ENCODE measurements at places on chromosomes 4 and X.

GRCh38 chrX:102129473-102129872, 4.0 kb downstream of the TCEAL2 start:
- DNase-seq = no peak

DNA sequence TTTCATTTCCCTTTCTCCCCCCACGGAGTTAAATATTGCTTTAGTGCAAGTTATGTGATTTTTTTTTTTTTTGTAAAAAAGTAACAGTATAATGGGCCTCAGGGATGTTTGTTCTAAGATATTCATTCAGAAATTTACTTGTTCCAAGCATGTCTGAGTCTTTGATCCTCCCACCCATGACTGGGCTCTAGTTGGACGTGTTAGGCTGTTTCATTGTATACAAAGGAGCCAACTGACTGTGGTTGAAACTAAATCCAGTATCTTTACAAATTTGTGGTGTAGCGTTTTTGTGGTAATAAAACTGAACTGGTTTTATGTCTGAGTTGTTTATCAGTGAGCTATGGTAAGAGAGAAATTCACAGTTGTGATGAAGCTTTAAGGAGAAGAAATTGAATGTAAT, 74.1 kb downstream of the DOCK11 start:
- no peak for DNase-seq

GRCh38 chr4:109801895-109802319, at the start of gene CFI:
TSS of gene CFI (minus strand) at chr4:109801999. CDS start at chr4:109801971, 28 bp downstream.
- DNase-seq = no peak

GRCh38 chr4:187544461-187545053, 451.0 kb upstream of the ZFP42 start:
- no peak for DNase-seq

GRCh38 chr4:148926276-148927260, 484.4 kb upstream of the NR3C2 start:
- DNase-seq = peak; percentile 66

GRCh38 chrX:103363046-103363445, 6.7 kb downstream of the TCEAL9 start:
- no peak for DNase-seq

DNA sequence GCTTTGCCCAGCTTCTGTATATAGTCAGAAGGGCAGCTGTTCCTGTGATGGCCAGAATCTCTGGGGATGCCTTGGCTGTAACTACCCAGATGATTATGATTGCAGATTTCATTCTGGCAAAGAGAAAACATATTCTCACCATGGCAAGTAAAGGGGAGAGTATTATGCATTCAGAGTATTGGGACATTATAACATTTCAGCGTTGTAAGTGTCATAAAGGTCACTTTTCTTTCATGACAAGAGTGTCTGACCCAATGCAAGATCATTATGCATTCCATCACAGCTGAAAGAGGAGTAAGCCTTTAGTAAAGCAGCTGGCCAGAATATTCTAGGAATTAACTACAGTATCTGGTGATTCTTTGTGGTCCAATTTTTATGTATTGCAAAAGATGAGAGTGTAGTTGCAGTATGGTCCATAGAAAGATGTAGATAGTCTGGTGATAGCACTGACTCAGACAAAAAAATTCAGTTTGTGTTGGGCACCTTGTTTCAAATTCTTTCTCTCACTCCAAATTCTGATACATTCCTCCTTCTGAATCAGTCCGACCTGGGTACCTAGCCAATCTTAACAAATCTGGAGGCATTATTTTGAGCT, 2366.3 kb downstream of the PCDH7 start:
- no peak for DNase-seq

GRCh38 chrX:15755091-15755490, 17.0 kb downstream of the CA5B start:
- no peak for DNase-seq

DNA sequence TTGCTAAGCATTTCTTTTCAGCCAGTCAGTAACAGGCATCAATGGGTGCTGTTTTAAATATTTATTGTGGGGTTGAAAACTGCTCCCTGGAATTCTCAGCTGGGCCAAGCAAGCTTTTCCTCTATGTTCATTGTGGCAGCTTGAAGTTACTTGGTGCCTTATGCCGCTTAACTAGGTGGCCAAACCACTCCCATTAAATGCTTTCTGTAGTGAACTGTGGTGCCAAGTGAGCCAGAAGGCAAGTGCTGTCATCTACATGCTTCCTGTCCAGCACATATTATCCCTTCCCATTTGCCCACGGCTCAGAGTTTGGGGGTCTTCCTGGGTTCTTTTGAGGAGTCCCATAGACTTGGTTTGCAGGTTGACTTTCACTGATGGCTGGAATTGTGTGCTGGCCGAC, 64.8 kb downstream of the TAB3 start:
- no peak for DNase-seq

DNA sequence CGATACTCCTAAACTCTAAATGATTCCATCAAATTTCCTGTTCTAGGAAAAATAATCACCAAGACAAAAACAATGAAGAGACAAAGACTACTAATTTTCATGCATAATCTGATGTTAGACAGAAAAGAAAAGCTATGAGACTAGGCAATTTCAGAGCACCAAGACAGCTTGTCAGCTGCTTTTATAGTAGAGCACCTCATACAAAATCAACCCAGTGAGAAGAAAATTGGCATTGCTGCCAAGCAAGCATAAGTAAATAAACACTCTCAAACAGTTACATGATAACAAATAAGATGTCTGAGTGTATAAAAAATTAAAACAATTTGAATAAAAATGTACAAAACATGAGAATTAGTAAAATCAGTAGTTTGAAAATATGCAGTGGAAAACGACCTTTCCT, 1544.6 kb downstream of the C4orf33 start:
- DNase-seq = no peak

GRCh38 chr4:3852309-3852708, 86.1 kb downstream of the ADRA2C start:
- DNase-seq = no peak

- no peak for DNase-seq
These were observed 221.2 kb upstream of the MID1 start for GRCh38 chrX:10841579-10841978.

DNA sequence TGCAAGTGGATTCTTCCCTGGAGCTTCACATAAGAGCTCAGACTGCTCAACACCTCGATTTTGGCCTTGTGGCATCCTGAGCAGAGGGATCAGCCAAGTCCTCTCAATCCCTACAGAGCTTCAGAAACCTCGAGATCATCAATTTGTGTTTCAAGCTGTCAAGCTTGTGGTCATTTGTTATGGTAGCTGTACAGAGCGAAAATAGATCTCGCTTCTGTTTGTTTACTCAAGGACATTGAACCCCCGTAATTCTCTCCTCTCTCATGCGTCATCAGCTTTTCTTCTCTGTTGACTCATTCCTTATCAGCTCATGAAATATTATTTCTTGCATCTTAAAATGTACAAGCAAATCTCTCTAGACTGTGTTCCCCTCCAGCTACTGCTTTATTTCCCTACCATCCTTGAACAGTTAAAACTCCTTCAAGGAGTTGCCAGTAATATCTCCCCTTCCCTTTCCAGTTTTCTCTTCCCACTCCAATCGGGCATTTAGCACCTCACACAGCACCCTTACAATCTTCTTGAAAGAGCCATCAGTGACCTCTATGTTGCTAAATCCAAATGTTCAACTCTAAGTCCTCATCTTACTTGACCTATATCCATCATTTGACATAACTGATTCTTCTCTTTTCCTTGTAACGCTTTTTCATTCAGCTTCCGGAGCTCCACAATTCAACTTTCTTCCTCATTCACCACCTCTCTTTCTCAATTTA, 106.2 kb upstream of the FAT1 start:
- no peak for DNase-seq

GRCh38 chrX:30530606-30531005, 47.0 kb downstream of the TASL start:
- no peak for DNase-seq

DNA sequence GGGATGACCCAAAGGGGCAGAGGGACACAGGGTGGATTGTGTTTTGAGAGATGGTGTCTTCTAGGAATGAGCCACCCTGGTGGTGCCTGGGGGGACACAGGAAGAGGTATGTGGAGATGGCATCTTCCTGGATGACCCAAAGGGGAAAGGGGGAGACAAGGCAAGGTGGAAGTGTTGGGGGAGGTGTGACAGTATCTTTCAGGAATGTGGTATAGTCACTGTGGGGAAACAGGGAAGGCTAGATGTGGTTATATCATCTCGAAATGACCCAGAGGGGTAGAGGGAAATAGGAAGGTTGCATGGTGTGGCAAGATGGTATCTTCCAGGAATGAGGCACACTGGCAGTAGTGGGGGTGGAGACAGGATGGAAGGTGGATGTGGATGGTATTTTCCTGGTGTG, 62.9 kb downstream of the MAOA start:
- no peak for DNase-seq

DNA sequence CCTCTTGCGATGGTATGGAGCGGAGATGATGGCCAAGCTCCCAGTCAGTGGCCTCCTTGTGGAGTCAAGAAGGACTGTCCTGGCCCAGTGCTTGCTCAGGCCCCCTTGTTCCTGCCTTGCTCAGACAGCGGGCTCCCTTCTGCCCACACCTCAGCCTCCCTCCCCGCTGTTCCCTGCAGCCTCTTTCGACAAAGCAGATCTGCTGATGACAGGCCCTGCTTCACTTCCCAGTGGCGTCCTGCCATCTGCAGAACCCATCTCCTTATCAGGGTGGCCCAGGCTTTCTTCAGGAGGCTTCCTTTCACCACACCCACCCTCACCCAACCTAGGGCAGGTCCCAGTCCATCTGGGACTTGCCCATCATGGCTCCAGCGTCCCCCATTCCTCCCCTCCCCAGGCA, 80.0 kb downstream of the CLDN34 start:
- DNase-seq = no peak

GRCh38 chrX:28312965-28313364, 274.3 kb upstream of the IL1RAPL1 start:
- DNase-seq = no peak

DNA sequence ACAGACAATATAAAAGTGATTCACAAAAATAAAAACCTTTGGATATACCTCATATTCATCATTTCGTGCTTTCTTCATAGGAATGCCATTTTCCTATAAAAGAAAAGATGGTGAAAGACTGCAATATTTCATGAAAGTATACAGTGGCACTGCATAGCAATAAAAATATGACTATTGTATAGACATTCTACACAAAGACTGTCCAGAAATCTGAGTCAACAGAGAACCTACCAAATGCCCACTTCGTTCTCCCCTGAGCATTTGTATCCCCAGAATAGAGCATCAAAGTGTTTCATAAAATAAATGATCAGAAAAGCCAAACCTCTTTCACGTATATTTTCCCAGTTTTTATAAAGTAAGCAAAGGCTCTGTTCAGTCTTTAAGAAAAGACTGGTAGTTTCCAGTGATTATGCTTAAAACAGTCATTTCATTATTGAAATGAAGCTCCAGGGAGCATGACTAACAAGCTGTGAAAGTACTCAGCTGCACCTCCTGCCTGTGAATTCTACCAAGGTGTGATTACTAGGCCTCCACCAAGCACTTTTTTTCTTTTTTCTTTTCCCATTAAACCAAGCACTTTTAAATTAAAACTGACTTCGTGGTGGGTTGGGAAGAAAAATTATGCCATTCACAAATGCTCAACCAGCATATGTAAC, 20.2 kb downstream of the PPA2 start:
- no peak for DNase-seq

DNA sequence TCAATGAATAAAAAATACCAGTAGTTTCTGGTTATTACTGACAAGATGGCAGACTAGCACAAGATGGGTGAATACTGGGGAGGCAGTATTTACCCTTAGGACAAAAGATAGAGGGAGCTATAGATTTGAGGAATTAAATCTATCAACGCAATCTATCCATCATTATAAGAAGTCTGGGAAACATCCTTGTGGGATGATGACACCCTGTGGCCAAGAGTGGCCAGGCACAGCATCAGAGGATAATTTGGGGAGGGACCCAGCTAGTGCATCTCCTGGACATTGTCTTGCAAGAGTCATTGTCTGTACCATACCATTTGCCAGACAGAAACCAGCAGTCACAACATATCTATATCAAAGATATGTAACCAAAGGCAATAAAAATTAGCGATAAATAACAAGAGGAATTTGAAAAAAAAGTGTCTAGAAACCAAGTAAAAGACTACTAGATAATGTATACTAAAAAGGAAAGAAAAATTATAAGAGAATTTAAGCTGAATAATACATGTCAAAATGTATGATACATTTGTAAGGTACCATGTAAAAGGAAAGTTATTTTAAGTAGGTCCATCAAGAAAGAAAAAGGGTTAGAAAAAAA, 22.9 kb downstream of the KCTD8 start:
- DNase-seq = peak; percentile 68

- DNase-seq = no peak
These were observed 143.9 kb downstream of the BCOR start for GRCh38 chrX:39953879-39954278.

GRCh38 chrX:152117305-152117704, 21.1 kb downstream of the MAGEA10 start:
- DNase-seq = no peak

DNA sequence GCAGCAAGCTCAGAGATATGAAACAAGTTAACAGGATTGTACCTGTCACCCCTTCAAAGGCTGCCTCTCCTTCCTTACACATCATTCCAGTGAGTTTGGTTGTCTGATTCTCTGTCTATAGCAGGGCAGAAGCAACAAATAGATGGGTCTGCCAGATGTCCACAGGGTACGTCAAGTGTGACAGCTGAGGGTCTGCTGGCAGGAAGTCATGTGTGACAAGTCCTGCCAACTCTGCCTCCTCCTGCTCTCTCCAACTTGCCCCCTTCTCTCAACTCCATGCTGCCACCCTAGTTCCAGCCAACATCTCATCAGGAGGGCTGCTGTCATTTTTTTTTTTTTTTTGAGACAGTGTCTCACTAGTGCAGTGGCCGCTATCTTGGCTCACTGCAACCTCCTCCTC, 109.2 kb downstream of the NSUN7 start:
- no peak for DNase-seq

DNA sequence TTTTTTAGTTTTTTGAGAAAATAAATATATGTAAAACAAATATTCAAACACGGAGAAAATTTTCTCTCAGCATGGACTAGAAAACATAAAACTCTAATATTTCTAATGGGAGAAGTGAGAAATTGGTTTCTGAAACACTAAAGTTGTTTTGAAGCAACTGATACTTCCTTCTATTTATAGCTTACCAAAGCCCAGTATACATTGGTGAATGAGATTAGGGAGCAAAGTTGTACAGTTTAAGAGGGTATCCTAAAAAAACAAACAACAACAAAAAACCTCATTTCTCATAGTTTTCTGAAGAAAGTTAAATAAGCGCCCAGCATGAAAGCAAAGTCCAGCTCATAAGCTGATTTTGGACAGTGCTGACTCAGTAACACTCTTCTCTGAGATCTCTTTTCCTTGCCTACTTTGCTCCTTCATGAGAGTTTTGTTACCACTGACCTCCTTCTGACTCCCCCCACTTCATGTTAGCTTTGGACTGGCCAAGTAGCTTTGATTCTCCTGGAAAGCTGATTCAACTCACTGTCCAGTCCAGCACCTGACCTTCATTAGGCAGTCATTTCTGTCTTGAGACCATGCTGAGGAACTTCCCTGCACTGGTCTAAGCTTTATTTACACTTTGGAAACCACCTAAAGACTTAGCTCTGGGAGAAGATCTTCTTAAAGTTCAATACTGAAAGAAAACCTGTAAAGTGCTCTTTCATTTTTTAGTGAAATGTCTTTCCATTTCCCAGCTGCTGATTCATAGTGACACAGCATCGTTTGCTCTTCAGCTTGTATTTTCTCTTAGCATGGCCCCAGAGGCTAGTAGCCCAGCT, 21.8 kb upstream of the P2RY10 start:
- no peak for DNase-seq

All from D341Med (cell line).